ENCODE measurements at places on chromosomes 5 and 9.

DNA sequence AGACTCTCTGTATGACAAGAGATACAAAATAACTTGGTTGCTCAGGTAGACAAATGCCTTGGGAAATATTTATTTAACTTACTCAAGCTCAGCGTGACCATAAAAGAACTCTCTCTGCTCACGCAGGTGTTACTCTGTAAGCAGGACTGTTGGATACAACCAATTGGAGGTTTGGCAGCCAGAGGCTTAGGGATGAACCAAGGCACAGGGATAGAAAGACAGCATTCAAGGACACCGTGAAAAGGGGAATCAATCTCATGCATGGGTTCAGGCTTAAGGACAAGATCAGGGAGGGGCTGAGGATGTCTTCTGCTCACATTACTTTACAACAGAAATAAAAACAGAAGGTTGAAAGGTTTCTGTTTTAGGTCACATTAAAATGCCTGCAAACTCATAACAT is 389.0 kb upstream of the BRINP1 start:
- DNase-seq, result no peak

- no peak for DNase-seq
Observed at GRCh38 chr9:27487927-27488326, 36.2 kb upstream of the IFNK start.

DNA sequence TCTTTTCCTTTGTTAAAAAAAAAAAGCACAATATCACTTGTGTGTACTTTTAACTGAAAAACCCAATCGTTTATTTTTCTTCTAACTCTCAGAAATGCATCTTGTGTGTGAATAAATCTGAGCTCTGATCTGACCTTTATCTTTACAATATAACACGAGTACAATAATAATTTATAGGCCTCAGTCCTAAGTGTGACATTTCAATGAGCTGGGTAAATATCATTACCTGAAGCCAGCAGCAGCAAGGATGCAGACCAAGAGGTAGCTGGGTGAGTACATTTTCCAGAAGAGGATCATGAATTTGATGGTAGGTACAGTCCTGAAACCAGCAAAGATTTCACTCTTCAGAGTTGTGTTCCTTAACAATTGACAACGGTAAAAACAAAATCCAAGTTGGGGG is 264.0 kb upstream of the KIF2A start:
- no peak for DNase-seq

DNA sequence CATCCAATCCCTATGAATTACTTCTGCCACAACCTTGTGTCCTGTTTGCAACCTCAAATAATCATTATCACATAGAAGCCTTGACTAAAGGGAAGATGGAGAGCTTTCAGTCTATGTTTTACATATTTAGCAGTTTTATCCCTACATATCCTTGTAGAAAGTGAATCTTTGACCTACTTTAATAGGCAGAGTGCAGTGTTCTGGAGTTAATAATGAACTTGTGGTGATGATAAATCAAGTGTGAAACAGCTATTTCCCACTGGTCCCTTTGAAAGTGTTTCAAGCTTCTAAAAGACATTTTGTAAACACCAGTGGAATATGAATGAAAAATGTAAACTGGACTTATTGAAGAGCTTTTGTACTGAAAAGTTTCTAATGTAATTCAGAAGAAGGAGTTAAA is 406.7 kb downstream of the GABRG2 start:
- no peak for DNase-seq

DNA sequence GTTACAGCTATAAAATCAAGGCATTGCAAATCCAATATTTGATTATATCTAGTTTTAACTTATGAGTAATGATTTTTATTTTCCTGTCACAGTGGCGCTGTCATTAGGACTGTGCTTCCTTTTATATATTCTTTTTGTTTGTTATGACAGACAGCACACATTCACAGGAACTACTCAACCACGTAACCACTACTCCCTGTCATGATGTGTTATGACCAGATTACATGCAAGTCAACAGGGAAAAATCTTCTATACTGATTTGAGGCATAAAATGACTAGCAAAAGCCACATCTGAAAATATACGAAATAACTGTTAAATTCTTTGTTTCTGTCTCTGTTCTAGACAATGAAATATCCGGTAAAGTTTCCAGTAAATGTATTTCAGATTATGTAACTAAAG is 25.4 kb downstream of the SREK1 start:
- no peak for DNase-seq

DNA sequence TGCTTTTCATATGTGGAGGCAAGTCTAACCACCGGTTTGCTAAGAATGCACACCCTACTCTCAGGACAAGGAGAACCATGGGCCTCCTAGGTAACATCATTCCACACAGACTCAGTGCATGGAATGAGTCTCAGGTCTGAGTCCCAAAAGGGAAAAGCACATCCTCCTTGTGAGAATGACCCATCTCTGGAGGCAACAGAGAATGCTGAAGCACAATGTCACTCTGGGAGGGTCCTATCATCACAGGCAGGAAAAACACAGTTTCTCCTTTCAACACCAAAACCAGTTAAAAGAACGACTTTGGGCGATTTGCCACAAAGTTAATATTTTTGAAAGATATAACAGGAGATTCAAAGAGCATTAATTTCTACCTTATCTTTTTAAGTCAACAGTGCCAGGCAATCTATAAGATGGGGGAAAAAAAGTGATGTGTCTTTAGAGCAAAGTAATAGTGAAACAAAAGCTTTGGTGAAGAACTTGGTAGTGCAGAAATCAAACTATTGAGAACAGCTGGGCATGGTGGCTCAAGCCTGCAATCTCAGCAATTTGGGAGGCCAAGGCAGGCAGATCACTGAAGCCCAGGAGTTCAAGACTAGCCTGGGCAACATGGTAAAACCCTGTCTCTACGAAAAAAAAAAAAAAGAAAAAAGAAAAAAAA is 97.3 kb downstream of the OXCT1 start:
- no peak for DNase-seq

GRCh38 chr5:72293495-72294055 is 26.5 kb downstream of the MRPS27 start:
- no peak for DNase-seq

DNA sequence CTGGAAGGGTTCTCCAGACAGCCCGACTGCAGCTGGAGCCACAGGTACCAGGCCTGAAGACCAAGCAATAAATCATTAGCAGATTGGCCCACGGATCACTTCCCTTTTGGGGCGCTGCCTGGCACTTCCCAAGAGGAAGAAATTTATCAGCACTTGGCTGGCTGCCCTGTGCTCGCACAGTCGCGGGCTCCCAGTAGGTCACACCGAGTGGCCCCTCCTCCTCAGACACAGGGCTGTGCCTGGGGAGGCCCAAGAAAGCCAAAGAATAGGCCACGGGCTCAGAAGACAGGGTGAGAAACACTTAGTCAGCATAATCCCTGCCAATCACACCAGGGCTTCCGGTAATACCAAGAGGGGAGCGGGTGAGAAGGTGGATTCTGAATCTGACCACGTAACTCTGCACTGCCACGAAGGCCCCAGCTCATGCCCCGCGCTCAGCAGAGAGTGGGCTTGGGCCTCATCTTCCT is 115.7 kb upstream of the MSX2 start:
- DNase-seq, result no peak

GRCh38 chr5:108297042-108297601 is 84.8 kb downstream of the FBXL17 start:
- DNase-seq, result no peak

GRCh38 chr9:12712532-12712931 is 19.3 kb downstream of the TYRP1 start:
- DNase-seq, result no peak

DNA sequence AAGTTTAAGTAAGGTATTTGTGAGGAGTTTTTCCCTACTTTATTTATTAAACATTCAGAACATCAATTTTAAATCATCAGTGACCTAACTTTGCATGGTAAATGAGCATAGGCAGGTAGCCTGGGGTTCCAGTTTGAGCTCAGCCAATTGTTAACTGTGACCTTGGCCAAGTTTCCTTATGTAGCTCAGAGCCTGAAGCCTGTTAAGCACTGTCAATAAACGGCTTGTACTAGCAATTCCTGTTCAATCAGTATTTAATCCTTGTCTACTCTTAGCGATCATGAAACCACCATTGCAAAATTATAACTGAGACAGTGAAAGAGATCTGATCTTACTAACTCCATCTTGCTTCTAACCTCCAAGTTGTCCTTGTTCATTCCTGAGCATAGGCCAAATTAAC is 4.7 kb upstream of the SOWAHA start:
- no peak for DNase-seq

GRCh38 chr5:68562308-68562707 is 346.8 kb downstream of the PIK3R1 start:
- no peak for DNase-seq

DNA sequence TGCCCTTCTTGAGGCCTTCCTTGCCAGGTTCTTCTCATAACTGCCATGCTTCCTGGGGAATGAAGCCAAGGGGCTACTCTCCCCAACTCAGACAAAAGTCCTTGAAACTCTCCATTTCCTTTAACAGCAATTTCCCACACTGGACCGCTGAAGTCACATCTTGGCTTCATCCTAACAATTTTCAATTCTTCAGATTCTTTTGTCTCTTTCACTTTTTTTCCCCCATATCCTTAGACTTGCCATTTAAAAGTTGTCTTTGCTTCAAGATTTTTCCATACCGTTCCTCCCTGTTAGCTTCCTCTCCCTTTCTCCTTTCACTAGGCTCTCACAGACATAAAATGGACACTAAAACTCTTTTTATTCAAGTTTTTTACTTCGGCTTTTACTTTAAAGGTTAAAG is 93.1 kb upstream of the ITGA1 start:
- DNase-seq, result no peak

DNA sequence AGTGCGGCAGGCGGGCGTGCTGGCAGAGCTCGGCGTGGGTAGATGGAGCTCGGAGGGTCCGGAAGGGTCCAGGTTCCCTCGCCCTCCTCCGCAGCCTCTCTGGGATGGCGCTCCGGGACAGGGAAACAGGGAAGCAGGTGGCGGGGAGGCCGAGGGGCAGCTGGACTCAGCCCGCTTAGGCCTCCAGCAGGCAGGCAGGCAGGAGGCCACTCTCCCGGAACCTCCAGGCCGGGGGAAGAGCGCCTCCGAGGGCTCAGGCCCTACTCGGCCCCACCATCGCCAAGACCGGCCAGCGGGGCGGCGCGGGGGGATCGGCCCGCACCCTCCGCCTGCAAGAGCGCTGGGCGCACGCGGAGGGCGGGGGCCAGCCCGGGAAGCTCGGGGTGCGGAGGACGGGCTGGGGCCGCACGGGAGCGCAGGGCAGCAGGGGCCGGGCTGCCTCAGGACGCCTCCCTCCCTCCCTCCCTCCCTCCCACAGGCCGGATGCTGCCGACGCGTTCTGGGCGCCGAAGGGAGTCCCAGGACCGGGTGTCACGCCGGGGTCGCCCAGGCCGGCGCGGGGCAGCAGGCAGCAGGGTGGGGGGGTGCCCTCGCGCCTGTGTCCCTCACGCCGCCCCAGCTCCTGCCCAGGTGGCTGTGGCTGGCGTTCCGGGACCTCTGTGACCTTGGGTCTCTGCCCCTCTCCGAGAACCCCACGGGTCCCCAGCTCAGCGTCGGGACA is 977 bp downstream of the MGAT4B start:
- DNase-seq, result no peak

GRCh38 chr5:115542651-115543364 is 1.8 kb downstream of the FEM1C start:
- no peak for DNase-seq

GRCh38 chr9:116360016-116360415 is 206.4 kb downstream of the PAPPA start:
- no peak for DNase-seq

DNA sequence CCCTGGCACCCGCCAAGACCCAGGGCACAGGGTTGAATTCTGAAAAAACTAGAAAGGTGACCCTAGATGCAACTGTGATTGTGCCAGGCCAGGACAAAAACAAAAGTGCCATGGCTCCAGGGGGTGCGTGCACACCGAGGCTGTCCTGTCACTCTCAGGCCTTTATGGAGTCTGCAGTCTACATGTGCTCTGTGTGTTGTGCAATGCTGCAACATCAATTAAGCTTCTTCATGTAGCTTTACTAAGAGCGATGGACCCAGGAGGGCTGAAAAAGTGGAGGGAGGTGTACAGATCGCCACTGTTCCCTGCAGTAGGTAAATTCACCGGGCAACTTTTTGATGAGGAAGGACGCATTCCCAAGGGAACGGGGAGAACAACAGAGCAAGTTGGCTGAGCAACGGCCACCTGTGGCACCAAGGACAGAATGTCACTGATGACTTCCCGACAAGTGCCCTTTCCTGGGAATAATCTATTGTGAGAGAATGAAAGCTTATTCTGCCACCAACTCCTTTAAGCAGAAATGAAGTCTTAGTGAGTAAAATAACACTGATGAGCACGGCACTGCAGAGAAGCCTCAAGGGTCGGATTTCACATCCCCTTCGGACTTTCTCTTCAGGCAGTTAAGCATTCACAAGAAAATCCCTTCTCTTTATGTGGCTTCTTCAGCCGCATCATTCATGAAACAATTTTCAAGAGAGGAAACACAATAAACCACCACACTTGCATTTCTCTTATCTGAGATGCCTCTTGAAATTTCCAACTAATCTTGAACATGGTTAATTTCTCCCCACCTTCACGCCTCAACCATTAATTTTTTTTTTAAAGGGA is 149.6 kb downstream of the DROSHA start:
- no peak for DNase-seq

- no peak for DNase-seq
Observed at GRCh38 chr9:129335464-129336129, 157.5 kb upstream of the IER5L start.

- no peak for DNase-seq
Observed at GRCh38 chr5:1537603-1538154, 13.9 kb upstream of the LPCAT1 start.

DNA sequence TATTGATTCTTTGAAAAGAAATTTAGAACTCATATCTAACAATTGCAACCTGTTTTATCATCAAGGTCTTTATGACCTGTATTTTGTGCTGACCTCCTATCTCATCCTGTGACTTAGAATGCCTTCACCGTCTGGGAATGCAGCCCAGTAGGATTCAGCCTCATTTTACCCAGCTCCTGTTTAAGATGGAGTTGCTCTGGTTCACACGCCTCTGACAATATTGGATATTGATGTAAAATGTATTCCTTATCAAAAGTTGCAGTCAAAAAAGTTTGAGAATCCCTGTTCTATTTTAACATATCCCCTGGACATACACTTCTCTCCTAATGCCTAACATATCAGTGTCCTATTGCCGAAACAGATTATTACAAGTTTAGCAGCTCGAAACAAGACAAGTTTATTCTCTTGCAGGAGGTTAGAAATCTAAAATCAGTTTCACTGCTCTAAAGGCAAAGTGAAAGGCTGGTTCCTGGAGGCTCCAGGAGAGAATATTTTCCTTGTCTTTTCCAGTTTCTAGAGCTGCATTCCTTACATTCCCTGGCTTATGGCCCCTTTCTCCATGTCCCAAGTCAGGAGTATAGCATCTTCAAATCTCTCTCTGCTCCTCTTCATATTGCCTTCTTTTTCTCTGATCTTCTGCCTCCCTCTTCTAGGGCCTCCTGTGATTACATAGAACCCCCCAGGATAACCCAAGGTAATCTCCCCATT is 31.5 kb upstream of the LVRN start:
- DNase-seq, result no peak
